ENCODE measurements at places on chromosomes 2 and 18.
A peak's percentile ranks its signal among the peaks of the same experiment; 100 is the strongest.

DNA sequence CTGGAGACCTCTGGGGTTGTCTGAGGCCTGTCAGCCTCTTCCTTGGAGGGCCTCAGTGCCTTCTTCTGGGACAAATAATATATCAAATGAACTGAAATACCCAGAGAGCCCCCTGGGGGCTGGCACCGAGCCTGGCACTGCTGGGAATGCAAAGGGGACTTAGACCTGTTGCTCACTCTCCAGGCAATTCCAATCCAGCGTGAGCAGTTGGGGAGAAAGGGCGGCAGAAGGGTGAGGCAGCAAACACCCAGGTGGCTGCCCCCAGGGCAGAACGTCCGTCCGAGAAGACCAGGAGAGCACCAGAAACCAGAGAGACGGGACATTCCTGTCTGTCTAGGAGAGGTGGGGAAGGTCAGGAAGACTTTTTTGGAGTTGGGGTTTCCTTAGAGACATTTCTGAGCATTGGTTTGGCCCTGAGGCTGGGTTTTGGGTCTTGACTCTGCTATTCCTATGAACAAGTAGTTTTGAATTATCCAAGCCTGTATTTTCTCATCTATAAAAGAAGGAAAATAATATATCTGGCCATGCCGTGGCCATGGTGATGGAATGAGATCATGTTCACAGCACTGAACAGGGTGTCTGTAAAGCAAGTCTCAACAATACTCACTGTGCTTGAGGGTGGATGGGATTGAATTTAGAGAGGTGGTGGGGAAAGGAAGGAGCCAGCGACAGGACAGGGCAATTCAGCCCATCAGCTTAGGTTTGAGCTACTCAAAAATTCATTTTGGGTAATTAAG, 44.3 kb upstream of the ZBTB7C start:
- DNase-seq = no peak

DNA sequence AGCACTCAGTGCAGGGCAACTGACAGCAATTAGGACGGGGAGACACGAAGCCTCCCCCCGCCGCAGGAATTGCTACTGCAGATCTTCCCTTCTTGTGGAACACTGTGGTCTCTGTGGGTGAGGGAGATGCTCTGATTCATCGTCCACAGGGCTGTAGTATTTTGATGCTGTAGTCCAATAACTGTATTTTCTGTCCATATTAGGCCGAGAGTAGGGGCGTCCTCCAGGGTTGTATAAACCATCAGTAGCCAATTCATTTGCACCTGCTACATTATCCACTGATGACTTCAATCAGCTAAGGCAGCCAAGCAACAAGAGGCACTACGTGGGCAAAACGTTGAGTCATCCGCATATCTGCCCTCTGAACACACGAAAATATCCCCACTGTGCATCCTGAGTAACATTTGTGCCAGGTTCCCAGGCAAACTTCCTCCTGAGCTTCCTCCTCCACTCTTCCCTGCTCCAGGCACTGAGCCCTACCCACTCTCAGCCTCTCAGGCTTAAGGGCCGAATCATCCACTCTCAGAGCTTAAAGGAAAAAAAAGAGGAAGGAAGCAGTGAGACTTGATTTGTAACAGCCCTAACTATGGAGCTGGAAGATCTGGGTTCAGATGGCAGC, 62.1 kb downstream of the LBH start:
- no peak for DNase-seq

- no peak for DNase-seq
Observed at GRCh38 chr18:2627821-2628276, 27.7 kb upstream of the SMCHD1 start.

GRCh38 chr2:27442920-27443282, 720 bp downstream of the KRTCAP3 start:
- peak; percentile 14 for DNase-seq

GRCh38 chr2:105078906-105079495, 41.1 kb downstream of the MRPS9 start:
- no peak for DNase-seq

DNA sequence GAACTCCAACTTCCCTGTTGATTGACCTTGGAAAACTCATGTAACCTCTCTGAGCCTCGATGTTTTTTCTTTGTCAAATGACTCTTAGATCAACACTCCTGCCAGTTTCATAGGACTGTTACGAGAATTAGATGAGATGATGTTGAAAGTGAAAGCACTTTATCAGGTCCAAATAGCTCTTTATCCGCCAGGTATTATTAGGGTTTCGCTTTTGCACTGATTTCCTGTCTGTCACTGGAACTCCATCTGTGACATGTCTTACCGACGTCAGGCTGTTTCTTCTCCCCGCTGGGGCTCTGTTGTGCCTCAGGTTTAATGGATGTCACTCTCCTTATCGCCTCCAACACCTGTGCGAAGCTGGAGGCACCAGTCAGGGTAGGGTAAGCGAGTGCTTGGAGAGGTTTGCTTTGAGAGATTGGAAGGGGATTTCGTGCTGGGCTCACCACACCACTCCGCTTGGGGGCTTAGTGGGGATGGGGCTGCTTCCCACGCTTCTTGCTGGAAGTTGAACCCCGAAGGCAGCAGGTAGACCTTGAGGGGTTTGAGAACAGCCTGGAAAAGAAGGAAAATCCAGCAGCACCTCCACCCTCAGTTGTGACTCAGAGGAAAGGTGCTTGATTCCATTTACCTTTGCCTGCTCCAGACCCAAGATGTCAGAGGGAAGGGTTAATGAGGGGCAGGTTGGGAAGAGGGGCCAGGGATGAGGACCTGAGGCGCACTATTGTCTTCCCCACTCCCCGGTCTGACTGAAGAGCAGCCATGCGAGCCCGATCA, 4.3 kb downstream of the GAD1 start:
- peak; percentile 71 for DNase-seq

DNA sequence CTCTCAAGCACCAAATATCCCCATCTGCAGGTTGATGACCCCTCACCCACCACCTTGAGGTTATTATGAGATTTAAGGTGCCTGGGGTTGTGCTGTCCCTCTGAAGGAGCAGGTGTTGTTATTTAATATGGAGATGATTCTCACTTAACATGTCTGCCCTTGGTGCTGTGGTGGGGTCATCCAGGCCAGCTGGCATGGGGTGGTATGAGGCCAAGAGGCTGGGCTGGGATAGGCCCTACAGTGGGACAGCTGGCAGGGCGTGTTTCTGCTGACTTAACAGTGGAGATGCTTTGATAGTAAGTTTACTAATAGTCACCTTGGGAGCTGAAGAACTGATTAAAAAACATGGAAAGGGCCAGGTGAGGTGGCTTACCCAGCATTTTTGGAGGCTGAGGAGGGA, 22.4 kb downstream of the SERPINB12 start:
- no peak for DNase-seq

GRCh38 chr2:3603536-3604206, 8.8 kb downstream of the COLEC11 start:
- DNase-seq = no peak

GRCh38 chr2:203412546-203413331, 84.5 kb downstream of the ABI2 start:
- no peak for DNase-seq

DNA sequence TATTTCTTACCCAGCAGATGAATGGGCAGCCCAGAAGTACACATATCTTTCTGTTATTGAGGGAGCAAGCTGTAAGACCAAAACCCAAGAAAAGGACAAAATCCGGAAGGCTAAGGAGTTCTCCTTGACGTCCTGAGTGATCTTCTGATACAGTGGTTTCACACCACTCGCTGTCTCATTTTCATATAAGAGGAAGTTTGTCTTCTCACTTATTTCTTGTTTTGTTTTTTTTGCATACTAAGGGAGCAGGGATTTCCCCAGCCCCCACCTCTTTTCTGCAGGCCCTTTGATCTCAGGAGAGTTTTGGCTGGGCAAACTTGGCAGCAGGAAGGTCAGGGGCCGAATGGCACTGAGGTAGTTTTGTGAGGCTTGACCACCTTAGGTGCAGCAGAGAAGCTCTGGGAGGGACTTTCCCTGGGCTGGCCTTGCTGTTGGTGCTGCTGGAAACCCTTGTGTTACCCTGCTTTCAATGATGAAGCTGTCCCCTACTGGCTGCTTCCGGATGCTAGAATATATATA, 13.3 kb downstream of the CHRNA1 start:
- DNase-seq = peak; percentile 31

- DNase-seq = no peak
Observed at GRCh38 chr18:76578571-76579300, 83.7 kb upstream of the ZNF516 start.

DNA sequence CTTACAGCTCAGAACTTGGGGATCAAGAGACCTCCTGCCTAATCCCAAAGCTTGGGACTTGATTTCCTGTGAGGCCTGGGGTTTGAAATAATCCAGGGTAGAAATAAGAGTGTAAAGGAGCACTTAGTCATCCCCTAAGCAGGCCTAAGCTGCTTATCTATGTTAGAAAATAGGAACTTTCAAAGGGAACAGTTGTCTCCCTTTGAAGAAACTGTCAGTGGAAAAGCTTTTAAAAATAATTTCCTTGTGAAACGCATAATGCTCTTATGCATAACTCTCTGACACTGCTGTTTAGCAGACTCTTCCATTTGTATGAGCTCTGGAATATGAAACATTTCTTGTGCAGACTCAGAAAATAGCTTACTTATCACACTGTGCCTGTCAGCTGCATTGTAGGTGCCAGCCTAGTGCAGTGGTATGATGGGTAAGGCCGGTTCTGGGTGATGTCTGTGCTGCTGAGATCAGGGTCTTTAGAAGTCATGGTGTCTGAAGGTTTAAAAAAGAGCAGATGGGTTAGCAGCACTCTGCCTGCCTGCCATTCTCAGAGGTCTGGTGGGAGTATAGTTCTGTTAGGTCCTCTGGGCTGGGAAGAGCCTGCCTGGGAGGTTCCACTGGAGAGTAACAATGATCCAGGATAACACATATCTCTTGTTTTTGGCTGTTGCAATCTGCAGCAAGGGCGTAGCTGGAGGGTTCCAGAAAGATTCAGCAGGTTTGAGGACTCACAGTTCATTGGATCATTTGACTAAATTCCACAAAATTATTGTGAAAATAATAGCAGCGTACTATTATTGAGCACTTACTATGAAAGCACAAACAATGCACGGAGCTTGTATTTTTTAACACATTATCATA, 283.2 kb upstream of the MEX3C start:
- no peak for DNase-seq

GRCh38 chr18:3400567-3401296, 49.2 kb upstream of the TGIF1 start:
- DNase-seq = no peak

DNA sequence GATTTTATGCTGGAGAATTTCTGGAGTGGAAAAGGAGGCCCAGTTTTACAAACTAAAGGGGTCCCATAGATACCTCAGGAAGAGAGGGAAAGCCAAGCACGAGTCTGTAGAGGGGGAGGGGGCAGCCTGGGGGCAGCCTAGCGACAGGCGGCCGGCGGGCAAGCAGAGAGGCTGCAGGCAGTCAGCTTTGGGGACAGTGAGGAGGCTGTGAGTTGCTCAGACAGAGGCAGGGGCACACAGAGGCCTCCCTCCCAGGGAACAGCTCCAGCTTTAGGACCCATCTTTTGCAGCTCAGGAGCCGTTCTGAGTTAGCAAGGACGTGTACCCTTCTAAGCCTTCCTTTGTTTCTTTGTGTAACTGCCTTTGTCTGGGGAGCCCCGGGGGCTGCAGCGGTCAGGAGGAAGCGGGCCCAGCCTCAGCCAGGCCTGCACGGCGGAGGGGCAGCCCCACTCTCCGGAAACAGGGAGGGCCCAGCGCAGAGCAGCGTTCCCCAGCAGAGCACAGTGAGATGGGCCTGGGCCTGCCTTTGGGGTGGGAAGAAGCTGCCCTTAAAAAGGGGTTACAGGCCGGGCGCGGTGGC, 41.1 kb upstream of the RALBP1 start:
- DNase-seq = no peak

- DNase-seq = no peak
Observed at GRCh38 chr2:182763311-182763912, 47.4 kb downstream of the DNAJC10 start.

DNA sequence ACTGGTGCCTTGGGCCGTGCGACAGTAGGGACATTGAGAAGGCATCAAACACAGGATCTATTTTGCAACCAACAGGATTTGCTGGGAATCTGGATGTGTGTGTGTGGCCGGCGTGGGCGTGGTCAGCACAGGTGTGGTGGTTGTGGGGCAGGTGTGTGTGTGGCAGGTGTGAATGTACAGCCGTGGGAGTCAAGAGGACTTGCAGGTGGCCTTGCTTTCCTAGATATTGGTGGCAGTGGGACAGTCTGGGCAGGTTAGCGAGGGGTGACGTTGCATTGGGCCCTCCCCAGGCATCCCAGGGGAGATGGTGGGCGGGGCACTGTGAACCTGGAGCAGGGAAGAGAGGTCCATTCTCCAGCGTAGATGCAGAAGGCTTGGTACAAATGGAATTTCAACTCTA, 3.2 kb upstream of the LIMS2 start:
- no peak for DNase-seq

DNA sequence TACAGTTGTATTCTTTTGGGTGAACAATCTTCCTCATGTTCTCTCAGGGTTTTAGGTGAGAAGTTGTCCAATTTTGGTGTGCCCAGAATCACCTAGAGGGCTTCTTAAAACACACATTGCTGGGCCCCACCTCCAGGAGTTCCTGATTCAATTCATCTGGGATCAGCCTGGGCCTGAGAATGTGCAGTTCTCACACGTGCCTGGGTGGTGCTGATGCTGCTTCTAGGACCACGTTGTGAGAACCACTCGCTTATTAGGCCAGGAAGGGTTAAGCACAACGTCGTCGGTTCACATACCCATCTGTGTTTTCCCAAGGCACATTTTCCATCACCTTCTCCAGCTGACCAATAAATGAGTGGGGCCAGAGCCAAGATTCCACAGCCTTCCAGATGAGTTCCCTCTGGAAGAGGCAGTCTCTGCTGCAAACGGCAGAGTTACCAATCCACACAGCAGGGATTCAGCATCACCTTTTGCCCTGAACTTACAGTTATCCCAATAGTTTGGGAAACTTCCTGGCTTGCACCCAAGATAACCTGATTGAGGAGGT, 277.7 kb upstream of the HNRNPA3 start:
- DNase-seq = no peak

DNA sequence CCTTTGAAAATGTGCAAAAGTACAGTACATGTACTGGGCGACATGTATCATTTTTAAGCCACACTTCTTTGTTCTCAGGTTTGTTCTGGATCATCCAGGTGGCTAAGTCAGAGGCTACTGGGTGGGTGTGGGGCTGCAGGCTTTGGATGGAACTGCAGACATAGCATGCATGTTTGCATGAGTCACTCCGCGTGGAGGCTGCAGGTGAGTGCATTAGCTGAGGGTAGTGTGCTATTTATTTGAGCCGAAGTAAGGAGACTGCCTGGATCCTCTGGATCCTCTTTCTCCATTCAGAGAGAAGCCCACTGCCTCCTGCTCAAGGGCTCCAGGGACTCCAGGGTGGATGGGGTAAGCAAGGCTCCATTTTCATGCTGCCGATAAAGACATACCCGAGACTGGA, 9.4 kb upstream of the NEURL3 start:
- no peak for DNase-seq

DNA sequence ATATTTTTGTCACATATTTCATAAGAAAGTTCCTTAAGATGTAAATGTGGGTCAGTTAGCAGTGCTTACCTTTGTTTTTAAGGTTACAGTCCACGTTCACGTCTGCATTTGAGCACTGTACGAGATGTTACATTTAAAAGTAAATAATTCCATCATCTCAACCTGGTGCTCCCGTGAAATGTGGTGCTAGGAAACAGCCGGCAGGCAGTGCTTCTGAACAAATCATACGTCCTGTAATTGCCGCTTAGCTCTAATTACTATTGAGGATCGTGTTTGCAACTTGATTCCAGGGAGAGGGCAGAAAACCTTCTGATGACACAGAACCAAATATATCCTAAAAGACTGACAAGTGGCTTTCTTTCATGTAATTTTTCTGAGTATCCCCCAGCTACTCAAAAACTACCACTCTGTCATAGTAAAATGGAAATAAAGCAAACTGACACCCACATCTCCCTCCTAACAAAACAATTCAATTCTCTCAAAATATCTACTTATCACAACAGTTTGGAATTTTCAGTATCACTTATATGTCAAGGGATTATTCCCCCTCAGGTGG, 297.8 kb upstream of the SESTD1 start:
- no peak for DNase-seq

Data from CD4-positive, alpha-beta T cell treated with Interferon alpha-2 for 1 hour (primary cell).